ENCODE measurements at places on chromosomes 6 and 20. TPM values are rescaled to one million over a fixed set of nuclear protein-coding genes. Genes with fewer than 3 reads are reported as not detected.

NFATC2 gene
- total RNA-seq: 0.30 TPM

CPXM1 gene
- 0.33 TPM for total RNA-seq

OXT gene
- not detected for total RNA-seq

LGSN gene
- total RNA-seq: 0.07 TPM

COL21A1 gene
- total RNA-seq: 23.1 TPM

TXNDC5 gene
- total RNA-seq: 938 TPM

CPNE5 gene
- 0.20 TPM for total RNA-seq

SLA2 gene
- total RNA-seq: 0.03 TPM

NRSN1 gene
- total RNA-seq: not detected

Measured in smooth muscle cell of the pulmonary artery (primary cell).